ENCODE measurements at places on chromosomes 5 and 9.

GRCh38 chr5:68995845-68996545, 97.8 kb upstream of the SLC30A5 start:
- no peak for DNase-seq

- DNase-seq = no peak
Measured at GRCh38 chr5:42462083-42462482, 38.8 kb downstream of the GHR start.

DNA sequence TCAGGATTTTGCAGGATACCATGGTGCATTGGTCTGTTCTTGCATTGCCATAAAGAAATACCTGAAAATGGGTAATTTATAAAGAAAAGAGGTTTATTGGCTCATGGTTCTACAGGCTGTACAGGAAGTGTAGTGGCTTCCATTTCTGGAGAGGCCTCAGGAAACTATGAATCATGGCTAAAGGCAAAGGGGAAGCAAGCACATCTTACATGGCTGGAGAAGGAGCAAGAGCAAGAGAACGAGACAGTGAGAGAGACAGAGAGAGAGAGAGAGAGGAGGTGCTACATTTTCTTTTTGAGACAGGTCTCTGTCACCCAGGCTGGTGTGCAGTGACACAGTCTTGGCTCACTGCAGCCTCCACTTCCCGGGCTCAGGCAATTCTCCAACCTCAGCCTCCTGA, 43.9 kb downstream of the P4HA2 start:
- DNase-seq = no peak

GRCh38 chr5:428219-428618, 14.8 kb upstream of the EXOC3 start:
- no peak for DNase-seq

- DNase-seq = no peak
Measured at GRCh38 chr5:31107091-31107518, 86.4 kb upstream of the CDH6 start.

DNA sequence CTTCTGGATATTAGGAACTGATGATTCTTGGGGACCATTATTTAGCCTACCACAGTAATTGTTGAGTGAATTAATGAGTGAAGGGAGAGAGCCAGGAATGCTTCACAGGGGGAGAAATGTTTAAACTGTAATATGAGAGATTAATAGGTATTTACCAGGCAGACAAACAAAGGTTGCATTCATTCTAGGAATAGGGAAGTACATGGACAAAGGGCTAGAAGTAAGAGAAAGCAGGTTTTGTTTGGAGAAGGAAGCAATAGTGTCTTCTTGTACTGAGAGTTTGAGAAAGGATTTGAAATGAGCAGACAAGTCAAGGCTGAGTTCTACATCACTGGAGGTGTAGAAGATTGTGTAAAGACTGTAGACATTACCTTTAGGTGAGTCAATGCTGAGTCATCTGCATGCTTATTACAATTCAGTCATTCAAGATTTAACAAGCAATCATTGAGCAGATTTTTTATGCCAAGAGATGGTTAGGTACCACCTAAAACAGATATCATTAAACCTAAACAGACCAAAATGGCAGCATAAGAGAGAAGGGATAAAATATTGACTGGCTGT, 8.0 kb downstream of the TAF1L start:
- DNase-seq = no peak

DNA sequence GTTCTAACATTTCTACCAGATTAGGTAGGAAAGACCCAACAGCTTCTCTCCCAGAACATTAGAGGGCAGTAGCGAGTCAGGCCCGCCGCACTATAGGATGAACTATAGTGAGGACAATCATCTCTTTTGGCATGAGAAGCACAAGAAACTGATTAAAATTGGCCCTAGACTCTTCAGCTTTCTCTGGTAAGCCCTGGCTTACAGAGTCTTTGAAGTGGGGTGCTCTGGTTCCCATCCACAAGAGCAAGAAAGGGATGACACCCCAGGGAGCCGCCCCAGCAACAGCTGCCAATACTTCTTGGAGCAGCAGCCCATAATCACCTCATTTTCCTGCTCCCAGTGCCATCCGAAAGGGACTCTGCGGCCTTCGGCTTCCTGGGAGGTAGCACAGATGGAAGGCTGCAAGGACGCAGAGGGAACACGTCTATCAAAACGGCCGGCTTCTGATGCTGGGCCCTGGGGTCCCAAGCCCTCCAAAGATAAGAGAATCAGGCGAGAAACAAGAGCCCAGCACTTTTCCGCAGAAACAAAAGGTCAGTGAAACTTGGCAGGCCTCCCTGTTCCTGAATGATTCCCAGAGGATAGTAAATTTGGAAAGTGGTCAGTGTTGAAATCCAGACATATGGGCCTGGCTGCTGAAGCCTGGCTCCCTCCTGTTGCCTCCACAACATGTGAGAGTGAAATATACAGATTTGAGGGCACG, 69.3 kb downstream of the HSD17B3 start:
- DNase-seq = no peak

DNA sequence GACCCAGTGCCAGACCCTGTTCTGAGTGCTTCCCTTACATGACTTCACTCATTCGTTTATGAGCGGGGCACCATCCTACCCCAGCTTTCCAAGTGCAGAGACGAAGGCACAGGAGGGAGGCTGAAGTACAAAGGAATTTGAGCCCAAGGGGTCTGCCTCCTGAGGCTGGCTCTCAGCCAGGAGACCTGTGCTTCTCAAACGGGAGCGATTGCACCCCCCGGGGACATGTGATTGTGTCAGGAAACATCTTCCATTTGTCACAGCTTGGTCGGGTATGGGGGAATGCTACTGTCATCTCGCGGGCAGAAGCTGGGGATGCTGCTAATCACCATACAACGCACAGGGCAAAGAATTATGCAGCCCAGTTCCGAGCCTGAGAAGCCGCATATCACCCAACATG, 23.9 kb downstream of the ADCY2 start:
- DNase-seq = no peak

GRCh38 chr9:38431116-38431515, 6.9 kb upstream of the IGFBPL1 start:
- no peak for DNase-seq

DNA sequence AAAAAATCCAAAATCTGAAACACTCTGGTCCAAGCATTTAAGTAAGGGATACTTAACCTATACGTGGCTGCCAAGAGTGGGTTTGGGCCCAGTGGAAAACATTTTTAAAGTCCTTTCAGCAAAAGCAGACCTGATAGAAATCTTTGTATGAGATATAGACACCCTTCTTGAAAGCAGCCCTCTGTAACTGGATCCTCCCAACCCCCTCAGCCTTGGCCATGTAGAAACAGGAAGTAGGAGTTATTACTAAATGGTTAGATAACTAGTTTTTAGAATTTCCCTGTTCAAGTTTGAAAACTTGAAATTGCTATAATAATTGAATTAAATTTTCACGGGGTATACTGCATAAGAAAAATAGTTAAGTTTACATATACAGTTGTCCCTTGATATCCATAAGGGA, 111.3 kb upstream of the PCA3 start:
- no peak for DNase-seq

DNA sequence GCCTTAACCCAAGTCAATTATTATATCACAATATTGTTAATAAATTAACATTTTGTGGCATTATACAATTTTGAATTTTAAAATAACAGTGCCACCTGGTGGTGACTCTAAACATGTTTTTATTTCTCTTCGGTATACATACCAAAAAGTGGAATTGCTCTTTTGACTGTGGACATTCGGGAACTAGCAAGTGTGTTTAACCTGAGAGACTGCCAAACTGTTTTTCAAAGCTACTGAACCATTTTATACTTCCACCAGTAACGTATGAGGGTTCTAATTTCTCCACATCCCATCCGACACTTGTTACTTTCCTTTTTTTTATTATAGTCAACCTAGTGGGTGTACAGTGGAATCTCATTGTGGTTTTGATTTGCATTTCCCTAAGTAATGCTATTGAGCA, 18.3 kb upstream of the HSDL2 start:
- no peak for DNase-seq

DNA sequence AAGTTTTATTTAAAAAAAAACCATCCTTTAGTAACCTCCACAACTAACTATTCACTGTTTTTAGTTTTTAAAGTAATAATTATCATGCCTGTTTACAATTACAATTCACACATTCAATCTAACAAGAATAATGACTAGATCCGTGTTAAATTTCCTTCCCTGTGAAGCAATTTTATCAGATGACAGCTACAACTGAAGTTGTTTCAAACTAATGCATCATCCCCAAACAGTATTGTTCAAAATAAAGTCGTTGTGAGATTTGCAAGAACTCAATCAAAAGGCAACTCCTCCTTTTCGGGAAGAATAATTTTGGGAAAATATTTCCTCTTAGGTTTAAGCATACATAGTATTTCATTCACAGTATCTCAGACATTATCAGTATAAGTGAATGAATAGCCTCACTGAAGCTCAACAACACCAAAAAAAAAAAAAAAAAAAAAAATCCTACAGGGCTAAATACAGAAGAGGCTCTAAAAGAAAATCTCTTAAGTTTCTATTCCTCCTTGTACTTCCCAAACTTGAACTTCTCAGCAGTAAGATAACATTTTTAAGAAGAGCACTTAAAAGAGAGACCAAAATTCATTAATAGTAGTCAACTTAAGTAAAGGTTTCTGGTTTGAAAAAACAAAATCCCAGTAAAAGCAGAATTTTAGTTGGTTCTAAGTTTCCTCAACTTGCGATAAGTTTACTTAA, 9.4 kb downstream of the C9orf72 start:
- no peak for DNase-seq

- DNase-seq = no peak
Measured at GRCh38 chr5:10173716-10174115, 76.0 kb downstream of the ATPSCKMT start.

- no peak for DNase-seq
Measured at GRCh38 chr5:173653822-173654523, 37.5 kb upstream of the BOD1 start.

DNA sequence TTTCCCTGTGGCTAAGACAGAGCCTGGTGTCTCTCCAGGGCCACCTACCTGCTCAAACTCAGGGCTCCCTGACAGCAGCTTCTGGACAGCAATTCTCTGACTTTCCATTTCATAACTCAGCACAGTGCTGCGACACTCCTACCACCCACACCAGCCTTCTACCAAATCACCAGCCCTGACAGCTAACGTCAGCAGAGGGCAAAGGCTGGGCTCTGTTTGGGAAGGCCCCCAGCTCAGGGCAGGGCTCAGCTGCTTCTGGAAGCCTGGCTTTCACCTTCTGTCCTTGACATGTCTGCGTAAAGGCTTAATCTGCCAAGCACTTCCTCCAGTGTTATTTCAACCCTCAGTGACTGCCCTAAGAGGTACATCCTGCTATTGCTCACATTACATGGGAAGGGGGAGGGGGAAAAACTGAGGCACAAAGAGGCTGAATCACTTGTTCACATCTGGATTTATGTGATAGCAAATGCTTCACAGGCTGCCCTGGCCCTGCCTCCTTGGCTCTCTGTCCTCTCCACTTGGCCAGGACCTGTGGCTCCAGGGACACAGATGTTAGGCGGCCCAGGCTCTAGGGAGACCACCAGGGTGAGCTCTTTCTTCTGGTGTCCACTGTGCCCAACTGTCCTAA, 102.5 kb upstream of the PANK3 start:
- DNase-seq = no peak

GRCh38 chr5:148995791-148996190, 67.1 kb downstream of the SH3TC2 start:
- no peak for DNase-seq

DNA sequence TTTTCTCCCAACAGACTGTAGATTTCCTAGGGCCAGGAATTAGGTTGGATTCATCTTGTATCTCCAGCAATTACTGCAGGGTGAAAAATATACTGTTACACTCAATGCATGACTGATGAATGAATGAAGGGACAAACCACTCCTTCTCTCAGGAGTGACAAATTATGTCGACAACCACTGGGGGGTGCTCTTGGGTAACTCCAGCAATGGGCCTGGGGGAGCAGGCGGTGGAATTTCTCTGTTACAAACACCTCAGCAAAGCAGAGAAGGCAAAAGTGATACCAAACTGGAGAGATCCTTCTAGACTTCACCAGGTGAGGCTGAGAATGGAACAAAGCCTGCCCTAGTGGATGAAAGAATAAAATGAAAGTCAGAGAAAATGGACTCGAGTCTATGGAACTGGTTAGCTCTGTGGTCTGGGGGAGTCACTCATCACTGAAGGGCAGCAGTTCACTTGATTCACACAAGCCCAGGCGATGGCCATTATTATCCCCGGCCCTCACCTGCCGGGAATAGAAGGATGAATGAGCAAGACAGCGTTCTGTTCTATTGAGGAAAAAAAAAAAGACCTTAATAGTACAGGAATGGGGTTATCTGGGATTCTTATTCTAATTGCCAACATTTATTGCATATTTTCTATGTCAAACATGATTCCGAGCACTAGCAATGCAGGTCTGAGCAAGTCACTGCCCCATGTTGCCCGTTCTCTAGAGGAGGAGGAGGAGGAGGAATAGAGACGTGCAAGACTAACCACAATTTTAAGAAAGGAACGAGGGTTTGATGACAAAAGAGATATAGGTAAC, 341.1 kb downstream of the ASTN2 start:
- DNase-seq = no peak

DNA sequence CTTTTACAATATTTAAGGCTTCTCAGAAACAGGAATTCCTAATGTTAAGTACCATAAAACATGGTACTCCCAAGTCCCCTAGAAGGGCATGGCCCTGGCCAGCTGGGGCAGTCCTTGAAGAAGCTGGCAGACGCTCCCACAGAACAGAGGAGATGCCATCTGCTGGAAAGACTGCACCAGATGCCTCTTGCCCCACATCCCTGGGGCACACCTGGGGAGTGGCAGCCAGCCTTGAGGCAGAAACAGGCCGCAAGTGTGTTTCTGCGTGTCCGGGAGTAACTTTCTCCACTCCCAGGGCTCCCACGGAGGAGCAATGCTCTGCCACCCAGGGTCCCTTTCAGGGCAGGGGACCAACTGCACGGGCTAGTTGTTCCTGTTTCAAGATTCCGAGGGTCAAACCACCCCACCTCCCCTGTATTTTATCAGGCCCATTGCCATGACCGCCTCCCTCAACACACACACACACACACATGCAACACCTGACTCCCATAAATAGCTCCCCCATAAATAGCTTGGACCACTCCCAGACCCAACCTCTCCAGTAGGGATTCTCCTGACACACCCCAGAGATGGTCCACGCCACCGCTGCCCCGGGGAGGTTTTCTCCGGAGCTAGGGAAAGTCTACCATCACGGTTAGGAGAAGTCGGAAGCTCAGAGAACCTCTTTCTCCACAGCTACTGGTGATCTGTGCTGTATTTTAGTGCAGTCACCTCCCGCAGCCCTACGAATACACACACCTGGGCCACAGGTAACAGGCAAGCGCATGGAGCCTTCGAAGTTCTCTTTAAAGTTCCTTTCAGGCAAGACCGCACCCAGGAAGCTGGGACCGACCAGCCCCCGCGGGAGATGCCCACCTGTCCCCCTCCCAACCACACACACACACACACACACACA, 1.5 kb downstream of the SPOCK1 start:
- DNase-seq = no peak

GRCh38 chr9:106577121-106577520, 285.8 kb upstream of the ZNF462 start:
- DNase-seq = no peak

DNA sequence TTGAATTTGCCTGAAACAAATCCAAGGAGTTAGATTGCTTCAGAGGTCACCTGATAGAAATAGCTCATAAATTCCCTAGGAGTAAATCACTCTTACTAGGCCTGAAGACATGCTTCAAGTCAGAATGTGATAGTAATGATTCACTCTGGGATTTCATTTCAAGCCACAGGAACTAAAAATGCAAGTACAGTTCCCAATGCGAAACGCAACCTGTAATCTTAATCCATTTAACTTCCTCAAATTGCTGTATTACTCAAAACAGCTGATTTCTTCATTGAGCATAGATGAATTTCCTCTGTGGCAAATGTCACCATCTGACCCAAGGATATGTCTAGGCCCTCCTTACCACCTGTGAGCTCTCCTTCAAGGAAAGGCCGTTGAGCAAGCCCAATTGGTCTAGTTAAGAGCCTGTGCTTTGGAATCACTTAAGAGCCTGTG, 32.1 kb upstream of the IL6ST start:
- no peak for DNase-seq
